ENCODE measurements at places on chromosomes 4 and X.

DNA sequence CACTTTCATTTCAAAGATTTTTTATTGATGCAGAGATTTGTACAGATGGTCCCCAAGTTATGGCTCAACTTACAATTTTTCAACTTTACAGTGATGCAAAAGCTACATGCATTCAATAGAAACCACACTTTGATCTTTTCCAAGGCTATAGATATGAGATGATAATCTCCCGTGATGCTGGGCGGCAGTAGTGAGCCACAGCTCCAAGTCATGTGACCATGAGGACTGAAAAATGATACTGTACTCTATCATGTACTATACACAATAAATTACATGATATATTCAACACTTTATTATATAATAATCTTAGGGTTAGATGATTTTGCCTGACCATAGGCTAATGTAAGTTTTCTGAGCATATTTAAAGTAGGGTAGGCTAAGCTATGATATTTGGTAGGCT, 14.0 kb upstream of the GASK1B start:
- DNase-seq, result no peak

- DNase-seq, result peak; percentile 30
Observed at GRCh38 chr4:47490550-47490949, 5.5 kb downstream of the ATP10D start.

GRCh38 chr4:1057403-1057745, 45.9 kb downstream of the FGFRL1 start:
- no peak for DNase-seq

DNA sequence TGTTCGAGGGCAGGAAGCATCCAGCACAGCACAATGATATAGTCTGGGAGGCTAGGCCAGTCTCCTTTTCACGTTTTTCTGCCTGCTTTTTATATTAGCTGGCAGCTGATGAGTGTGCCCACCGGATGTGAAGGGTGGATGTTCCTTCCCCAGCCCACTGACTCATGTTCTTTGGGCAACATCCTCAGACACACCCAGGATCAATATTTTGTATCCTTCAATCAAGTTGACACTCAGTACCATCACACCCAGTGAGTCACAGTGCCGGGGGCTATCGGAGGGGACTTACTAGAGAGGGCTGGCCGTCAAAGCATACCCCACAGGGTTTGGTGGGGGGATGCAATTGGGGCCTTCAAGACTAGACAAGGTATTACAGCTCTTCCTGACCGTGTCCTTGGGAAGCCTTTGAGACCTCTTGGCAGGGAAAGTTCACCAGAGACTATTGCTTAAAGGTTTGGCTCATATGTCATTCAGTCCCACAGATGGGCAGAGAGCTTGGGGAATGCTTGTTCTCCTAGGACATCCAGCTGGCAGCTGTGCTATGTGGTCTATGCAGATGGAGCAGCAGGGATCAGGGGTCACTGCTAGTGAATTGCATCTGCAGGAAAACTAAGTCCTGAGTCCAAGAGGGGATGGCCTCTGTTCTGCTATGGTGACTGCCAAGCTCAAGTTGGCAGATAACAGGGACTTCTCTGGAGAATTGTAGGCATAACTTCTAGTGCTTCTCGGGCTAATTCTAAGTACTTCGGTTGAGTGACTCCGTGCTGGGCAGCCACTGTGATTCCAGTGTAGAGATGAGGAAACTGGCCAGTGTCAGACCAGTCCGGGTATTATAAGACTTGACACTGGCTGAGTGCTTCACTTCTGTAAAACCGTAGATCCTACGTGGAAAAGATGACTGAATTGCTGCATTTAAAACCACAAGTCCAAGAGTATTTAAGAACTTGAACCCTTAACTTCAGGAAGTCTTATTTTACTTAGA, 12.9 kb upstream of the WDR1 start:
- DNase-seq, result no peak

DNA sequence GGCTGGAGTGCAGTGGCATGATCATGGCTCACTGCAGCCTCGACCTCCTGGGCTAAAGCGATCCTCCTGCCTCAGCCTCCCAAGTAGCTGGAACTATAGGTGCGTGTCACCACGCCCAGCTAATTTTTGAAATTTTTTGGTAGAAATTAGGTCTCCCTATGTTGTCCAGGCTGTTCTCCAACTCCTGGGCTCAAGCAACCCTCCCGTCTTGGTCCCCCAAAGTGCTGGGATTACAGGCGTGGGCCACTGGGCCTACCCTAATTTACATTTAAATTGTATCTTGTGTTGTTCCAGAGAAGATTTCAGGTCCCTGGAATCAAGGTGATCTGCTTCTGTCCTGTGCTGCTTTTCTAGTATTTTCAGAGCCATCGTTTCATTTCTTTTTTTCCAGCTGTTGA, 1.2 kb upstream of the LRPAP1 start:
- no peak for DNase-seq

- DNase-seq, result no peak
Observed at GRCh38 chrX:136692271-136692670, 44.3 kb downstream of the CD40LG start.

DNA sequence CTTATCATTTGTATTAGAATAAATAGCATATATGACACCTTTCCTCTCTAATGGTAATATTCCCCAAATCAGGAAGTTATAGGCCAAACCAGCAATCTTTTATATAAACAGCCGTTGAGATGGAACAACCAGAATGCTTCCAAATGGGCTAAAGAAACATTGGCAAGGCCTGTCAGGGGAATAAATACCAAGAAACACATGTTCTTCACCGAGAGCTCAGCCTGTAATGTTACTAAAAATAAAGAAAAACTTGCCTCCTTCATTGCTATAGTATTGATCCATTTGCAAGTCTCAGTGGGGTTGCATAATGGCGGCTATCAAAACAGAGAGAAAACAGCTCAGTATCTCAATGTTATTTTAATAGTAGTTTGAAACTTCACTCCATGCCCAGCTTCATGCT, 104.9 kb downstream of the FAM13A start:
- no peak for DNase-seq

GRCh38 chrX:153773741-153774575, 6.9 kb upstream of the SRPK3 start:
- peak; percentile 3 for DNase-seq

GRCh38 chrX:152157042-152157441, 18.7 kb upstream of the MAGEA10 start:
- DNase-seq, result no peak

DNA sequence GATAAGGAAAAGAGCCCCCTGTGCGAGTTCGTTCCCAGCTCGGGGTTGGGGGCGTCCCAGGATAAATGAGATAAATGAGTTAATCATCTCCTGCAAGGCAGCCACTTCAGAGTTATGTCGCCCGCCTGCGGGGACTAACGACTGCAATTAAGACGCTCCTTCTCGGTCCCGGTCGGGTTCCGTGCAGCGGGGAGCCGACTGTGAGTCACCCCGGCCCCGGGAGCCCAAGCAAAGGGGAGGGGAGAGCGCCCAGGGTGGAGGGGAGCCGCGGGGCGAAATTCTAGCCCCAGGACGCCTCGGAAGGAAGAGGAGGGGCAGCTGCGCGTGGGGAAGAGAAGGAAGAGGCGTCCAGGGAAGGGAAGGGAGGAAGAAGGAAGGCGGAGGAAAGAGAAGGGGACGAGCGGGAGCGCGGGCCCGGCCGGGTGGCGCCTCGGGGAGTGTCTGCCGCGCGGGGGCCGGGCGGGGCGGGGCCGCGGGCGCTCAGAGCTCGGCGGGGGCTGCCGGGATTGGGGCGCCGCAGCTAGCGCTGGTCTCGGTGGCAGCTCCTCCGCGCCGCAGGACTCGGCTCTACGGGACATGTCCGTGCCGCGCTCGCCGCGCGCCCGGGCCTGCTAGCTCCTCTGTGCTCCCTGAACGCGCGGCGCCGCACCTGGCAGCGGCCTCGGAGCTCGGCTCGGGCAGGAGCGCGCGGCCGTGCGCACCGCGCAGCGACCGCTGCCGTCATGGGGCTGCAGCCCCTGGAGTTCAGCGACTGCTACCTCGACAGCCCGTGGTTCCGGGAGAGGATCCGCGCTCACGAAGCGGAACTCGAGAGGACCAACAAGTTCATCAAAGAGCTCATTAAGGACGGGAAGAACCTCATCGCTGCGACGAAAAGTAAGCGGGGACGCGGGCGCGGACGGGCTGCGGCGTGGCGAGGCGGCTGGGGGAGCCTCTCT, at the start of gene ARHGAP10:
ARHGAP10 (plus strand) TSS at position 509 of the 938 bp plus-strand sequence; CDS start at position 723, 214 bp downstream.
- peak; percentile 66 for DNase-seq

GRCh38 chr4:17941731-17942130, 79.8 kb downstream of the LCORL start:
- no peak for DNase-seq

GRCh38 chrX:136823175-136823574, 42.4 kb upstream of the ARHGEF6 start:
- DNase-seq, result no peak

DNA sequence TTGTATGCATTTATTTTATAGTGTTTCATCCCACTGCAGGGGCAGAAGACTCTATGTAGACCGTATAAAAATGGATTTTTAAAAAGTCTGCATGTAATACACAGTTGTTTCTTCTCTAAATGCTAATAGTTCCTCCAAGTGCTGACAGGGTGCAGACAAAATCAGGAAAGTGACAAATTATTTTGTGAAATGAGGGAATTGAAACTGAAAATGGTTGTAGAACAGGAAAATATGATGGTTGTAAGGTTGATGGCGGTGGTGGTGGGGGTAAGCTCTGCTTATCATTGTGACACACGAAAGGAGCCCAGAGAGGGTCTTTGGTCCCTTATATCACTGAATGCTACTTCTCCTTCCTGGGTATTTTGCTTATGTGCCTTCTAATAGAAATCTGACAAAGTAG, 4.3 kb downstream of the IL15 start:
- no peak for DNase-seq

DNA sequence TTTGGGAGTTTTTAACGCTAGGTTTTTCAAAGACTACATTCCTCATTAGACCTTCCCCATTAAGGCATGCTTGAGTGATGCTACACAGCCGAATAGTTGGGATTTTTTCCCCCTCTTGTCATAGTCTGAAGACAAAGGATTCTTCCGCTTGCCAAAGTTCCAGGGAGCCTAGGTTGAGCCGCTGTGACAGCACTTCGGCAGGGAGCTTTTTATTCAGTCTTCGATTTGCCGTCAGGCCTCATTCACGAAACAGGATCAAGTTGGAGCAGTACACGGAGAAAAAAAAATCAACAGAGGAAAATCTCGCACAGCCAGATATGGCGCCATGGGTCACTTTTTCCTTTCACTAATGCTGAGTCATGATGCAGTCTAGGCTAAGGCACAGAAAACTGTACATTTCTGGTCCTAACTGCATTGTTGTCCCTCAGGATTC, 24.3 kb downstream of the SHROOM3 start:
- DNase-seq, result peak; percentile 84

DNA sequence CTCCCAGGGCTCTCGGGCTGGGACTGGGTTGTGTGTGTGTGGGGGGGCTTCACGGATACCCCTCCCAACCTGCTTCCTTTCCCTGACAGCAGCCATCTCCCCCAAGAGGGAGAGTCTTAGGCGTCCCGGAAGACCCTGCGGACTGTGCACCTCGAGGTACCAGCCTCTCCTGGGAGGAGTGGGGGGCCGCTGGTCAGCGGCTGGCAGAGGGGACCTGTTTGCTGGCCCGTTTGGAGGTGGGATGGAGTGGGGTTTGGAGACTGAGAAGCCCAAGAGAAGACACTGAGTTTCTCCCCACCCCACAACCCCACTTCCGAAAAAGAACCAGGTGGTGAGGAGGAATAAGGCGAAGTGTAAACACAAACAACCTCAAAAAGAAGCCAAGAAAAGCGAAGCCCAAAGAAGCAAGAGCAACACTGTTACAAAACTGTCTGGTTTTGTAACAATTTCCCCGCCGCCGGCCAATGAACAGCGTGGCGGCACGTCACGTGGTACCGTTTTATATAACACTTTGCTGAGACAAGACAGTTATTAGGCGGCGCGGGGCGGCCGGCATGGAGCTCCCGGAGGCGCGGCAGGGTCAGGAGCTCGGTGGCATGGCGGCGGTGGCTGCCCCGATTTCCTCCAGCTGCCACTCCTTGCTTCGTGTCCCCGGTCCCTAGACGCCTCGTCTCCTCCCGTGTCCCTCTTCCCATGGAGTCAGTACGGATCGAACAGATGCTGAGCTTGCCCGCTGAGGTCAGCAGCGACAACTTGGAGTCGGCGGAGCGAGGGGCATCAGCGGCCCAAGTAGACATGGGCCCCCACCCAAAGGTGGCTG, at the start of gene LONRF3:
LONRF3 (plus strand) TSS at position 531 of the 820 bp plus-strand sequence; CDS start at position 694, 163 bp downstream.
- peak; percentile 20 for DNase-seq

DNA sequence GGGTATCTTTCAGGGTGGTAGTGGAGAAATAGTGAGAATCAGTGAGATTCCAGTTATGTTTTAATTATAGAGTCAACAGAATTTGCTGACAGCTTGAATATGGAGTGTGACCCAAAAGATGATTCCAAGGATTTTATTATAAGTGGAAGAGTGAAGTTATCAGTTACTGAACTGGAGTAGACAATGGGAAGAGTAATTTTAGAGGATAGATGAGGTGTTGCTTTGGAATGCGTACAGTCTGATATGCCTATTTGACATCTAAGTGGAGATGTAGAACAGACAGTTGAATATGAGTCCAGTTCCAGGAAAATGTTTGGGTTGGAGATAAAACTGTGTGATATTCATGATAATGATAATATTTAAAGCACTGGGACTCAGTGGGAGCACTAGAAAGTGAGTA, 174.2 kb downstream of the MAPK10 start:
- no peak for DNase-seq

DNA sequence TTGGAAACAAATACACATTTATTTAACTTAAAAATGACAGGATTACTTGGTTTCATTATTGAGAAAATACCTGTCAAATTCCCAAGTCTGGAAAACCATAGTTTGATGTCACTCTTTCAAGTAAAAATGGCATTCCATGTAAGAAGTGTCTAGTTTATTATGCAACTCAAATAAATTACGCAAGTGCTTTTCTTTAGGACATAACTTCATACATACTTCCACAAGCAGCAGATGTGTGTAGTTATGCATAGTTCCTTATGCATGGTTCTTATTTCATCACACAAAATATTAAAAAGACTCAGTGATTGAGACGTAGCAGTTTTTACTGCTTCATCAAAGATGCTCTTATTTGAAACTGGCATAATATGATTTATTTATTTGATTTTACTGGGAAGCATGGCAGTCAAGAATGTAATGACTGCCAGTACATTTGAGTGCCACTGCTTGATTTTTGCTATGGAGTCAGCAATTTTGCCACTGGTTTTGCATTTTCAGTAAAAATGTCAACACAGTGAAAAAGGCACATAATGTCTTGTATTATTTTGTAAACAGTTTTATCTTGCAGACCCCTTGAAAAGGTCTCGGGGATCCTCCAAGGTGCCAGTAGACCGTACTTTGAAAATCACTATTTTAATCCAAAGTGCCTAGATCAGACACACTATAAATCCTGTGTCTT, 62.1 kb downstream of the CLCN3 start:
- DNase-seq, result no peak

- no peak for DNase-seq
Observed at GRCh38 chrX:40663078-40663740, 15.8 kb upstream of the CXorf38 start.

GRCh38 chr4:122584519-122584918, 36.3 kb downstream of the IL21 start:
- no peak for DNase-seq

DNA sequence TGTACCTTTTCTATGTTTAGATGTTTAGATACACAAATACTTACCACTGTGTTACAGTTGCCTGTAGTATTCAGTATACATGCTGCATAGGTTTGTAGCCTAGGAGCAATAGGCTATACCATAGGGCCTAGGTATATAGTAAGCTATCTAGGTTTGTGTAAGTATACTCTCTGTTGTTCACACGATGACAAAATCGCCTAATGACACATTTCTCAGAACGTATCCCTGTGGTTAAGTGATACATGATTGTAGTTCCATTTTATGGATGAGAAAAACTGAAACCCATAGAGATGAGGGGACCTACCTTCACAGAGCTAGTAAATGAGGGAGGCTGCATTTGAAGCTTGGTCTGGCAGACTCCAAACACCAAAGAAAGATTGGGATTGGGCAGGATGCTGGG, 79.4 kb upstream of the EFNB1 start:
- no peak for DNase-seq

All from iPS-NIHi11 (cell line).